ENCODE measurements at places on chromosomes 7 and 10.
A peak's percentile ranks its signal among the peaks of the same experiment; 100 is the strongest.

- peak; percentile 44 for DNase-seq
Observed at GRCh38 chr7:148941598-148942275, 57.6 kb upstream of the EZH2 start.

GRCh38 chr7:96308253-96308949, 13.5 kb downstream of the SLC25A13 start:
- no peak for DNase-seq

DNA sequence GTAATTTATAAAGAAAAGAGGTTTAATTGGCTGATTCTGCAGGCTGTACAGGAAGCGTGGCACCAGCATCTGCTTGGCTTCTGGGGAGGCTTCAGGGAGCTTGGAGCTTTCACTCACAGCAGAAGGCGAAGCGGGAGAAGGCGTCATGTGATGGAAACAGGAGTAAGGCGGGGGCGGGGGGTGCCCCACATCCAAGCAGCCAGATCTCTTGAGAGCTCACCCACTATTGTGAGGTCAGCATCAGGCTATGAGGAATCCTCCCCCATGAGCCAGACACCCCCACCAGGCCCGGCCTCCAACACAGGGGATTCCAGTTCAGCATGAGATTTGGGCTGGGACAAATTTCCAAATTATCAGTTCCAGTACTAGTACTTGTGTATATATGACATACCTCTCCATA, 46.2 kb downstream of the WDR37 start:
- no peak for DNase-seq

GRCh38 chr7:155471718-155472117, 13.8 kb downstream of the EN2 start:
- no peak for DNase-seq

DNA sequence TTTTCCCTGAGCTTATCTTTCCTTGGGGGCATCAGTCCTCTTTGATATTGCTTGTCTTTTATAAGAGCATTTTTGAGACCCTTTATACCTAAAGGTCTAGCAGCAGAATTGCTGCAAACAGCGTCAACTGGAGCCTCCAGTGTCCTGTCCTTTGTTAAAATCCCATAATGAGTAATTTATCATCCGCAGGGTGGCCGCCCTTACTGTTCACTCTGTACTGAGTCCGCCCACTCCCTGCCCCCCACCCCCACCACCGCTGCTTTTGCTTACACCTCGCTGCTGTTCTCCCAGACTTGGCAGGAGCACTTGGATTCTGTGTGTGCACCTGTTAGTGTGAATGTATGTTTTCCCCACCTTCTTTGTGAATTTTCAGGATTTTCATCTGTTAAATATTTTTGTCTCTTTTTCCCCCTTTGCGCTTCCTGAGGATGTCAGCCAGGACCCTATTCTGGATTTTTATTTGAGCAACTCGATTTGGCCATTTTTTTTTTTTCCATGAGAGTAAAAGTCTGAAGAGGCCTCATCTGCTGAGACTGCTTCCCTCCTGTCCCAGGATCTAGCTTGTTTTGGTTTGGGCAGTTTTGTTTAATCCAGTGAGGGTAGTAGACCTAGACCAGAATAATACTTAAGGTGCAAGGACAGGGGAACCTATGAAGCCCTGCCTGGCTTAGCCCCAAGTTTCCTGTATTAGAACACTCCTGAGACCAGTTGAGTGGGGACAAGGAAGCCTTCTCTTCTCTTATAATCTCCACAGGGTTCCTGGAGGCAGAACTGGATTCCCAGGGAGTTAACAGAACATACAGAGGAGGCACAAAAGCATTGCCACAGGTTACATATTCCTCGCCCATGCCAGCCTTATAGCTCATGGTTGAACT, 8.2 kb downstream of the AGFG2 start:
- DNase-seq = no peak

DNA sequence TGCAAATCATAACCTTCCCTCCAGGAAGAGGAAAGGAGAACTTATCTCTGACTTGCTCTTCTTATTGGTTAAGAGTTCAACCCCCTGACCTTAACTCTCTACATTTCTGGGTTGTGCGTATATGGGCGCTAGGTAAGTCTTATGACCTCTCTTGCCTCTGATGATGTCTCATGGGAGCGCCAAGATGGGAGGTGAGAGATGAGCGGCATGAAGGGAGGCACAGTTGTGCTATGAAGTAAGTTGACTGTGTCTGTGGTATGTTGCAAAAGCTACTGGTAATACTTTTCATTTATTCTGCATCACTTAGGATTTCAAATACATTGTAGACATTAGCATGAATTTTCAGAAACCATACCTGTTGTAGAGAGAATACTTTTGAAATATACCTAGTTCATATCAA, 59.0 kb downstream of the EXOC6 start:
- no peak for DNase-seq

DNA sequence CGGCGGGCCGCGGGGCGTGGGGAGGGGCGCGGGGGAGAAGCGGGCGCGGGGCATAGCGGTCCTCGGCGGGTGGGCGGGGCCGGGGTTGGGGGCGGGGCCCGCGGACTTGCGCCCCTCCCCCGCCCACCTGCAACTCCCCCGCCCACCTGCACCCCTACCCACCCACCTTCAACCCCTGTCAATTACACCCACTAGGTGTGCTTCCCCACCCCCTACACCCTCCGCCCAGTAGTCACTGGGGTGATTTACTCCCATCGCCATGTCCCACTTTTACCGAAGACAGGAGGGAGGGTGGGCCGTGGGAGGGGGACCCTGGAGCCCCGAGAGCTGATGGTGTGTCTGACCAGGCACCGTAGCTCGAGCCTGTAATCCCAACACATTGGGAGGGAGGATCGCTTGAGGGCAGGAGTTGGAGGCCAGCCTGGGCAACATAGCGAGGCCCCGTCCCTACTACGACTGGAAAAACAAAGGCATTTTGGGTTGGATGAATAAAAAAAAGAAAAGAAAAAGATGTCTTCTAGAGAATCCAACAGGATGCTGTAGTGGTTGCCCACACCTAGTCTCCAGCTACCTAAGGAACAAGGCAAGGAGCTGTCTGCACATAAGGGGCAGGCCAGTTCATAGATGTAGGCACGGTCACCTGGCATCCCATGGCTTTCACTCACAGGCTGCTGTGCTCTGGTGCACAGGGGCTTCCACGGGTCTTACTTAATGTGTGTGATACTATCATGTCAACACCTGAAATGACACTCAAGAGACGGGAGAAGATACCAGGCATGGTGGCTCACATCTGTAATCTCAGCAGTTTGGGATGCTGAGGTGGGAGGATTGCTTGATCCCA, 761 bp downstream of the KCTD7 start:
- no peak for DNase-seq

DNA sequence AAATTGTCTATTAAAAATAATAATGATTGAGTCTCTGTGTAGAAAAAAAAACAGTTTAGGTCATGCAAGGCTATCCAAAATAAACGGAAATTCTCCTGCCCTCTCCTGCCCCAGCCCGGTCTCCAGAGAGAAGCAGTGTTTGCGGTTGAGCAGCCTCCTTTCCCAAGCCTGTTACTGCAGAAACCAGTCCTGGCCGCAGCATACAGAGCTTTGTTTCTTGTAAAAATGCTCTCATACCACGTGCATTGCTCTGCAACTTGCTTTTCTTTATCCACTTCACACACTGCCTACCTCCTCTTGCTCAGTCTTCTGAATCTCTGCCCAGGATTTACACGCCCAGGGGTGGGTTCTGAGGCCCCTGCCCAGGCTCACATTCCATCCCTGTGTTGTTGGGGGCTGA, 34.4 kb upstream of the CUL1 start:
- DNase-seq = no peak

DNA sequence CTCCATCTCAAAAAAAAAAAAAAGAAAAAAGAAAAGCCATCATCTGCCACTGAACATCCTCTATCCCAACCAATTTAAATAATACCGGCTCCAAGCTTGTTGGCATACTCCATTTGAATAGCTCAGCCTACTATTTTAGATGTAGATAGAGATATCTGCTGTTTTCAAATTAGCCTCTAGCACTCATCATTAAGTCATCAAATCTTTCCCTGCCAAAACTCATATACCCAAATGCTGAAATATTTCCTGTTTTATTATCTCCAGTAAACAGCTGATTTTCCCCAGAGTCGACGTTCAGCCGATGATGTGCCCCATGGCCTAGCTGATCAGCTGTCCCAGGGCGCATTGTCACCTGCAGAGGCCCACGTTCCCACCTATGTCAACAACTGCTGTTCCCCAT, 34.5 kb upstream of the FRMD4A start:
- DNase-seq = no peak
